Posterior vena cava (tissue), 2 donors: ENCODE measurements at places on chromosomes 12 and 14.

GRCh38 chr14:84375235-84375634 lies 1154.7 kb upstream of the FLRT2 start:
- no peak for DNase-seq

GRCh38 chr14:60760644-60761364 lies 26.2 kb downstream of the MNAT1 start:
- DNase-seq: no peak

DNA sequence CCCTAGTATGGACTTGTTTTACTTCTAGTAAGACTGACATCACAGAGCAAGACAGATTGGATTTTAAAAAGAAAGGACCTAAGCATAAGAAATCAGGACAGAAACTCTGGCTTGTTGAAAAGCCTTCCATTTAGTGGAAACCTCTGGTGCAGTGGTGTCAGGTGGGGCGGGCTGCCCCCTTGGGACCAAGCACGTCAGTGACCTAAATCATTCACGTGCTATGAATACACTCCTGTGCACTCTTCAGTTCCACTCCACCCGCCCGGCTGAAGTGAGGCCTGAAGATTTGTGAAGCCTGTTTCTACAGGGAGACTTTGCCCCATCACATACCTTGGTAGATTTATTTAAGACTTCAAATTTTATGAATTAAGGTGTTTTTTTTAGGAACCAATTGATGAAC lies 58.2 kb upstream of the STRN3 start:
- no peak for DNase-seq

- DNase-seq: no peak
Measured at GRCh38 chr14:77023001-77023996, 5.2 kb downstream of the IRF2BPL start.

- DNase-seq: no peak
Measured at GRCh38 chr14:64092940-64093339, 201.2 kb downstream of the ESR2 start.

DNA sequence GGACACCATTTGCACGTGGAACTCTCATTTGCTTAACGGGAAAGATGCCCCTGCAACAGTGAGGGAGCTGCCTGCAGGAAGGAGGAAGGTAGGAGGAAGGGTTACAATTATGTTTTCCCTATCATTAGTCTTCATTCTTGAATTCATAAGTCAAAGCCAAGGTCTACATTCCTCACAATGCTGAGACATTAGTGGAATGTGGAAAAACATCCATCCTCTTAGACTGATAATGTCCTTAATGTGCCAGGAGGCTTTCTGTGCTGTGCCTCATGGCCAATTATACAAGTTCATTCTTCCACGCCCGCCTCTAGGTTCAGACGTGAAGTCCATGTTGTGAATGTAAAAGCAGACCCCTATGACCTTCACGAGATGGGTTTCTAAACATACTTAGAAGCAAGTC lies 1212.4 kb upstream of the TMEM132C start:
- DNase-seq: no peak

GRCh38 chr12:112833267-112833666 lies 41.7 kb downstream of the RPH3A start:
- no peak for DNase-seq

DNA sequence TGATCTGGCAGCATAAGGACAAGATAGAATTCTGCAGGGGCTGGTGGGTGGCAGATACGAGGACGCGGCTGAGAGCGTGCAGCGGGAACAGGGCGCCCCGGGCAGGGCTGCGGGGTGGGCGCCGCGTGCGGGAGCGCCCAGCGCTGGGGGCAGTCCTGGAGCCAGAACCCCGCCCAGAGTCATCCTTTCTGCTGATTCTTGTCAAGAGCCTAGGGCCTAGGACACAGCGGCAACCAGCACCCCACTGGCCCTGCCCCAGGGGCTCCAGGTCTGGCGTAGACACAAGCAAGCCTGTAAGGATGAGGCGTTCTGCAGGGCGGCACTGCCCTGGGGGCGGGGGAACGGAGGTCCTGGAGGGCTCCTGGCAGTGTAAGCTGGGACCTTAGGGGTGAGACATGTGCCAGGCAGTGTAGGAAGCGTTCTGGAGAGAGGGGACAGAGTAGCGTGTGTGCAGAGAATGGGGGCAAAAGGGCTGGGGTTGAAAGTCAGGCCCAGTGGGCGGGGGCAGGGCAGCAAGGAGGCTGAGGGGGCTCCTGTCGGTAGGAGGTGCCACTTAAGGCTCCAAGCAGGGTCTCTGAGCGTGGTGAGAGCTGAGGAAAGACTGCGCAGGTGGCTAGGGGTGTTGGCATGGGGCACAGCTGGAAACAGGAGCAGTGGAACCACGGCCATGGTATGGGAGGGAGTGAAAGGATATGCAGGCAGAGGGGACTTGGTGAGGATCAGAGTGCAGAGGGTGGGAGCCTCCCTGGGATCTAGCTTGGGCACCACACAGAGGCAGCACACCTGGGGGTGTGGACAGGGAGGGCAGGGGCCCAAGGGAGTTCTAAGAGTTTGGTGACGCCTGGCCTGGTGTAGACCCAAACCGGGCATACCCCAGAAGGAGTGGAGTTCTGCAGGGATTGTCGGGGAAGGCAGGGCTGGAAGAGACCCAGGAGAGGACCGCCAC lies 845 bp upstream of the AHNAK2 start:
- peak; percentile 78 for DNase-seq

DNA sequence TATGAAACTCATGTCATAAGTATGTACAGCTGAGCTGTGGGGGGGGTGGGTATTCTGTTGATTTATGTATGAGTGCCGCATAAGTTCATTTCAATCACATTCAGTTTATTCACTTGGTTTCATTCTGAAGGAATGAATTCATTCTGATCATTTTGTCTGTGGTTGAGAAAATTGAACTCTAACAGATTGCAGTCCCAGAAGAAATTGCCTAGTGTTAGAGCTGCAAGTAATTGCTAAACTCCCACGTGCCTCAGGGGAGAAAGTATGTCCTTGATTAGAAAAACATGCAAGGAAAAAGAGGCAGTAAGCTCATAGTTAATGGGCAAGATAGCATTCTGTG lies 442.4 kb upstream of the MGAT4C start:
- DNase-seq: no peak

DNA sequence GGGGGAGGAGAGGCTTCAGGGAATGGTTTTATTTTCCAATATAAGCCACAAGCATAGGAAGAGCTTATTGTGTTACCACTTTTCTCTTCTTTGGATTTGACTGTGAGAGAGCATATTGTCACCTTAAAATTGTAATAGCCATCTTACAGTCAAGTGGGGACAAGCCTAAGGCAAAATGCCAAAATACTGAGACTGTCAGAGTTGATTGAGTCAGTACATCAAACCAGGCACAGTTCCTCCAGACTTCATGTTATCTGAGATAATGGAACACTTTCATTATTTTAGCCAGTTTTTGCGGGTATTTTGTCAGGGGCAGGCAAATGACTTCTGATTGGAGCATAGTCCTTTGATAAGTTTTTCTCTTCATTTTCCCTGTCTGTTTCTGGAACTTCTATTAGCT lies 19.5 kb upstream of the NUBPL start:
- DNase-seq: no peak

- DNase-seq: no peak
Measured at GRCh38 chr12:76920172-76921099, 41.6 kb upstream of the CSRP2 start.

GRCh38 chr12:113875691-113876090 lies 90.4 kb downstream of the RBM19 start:
- no peak for DNase-seq

DNA sequence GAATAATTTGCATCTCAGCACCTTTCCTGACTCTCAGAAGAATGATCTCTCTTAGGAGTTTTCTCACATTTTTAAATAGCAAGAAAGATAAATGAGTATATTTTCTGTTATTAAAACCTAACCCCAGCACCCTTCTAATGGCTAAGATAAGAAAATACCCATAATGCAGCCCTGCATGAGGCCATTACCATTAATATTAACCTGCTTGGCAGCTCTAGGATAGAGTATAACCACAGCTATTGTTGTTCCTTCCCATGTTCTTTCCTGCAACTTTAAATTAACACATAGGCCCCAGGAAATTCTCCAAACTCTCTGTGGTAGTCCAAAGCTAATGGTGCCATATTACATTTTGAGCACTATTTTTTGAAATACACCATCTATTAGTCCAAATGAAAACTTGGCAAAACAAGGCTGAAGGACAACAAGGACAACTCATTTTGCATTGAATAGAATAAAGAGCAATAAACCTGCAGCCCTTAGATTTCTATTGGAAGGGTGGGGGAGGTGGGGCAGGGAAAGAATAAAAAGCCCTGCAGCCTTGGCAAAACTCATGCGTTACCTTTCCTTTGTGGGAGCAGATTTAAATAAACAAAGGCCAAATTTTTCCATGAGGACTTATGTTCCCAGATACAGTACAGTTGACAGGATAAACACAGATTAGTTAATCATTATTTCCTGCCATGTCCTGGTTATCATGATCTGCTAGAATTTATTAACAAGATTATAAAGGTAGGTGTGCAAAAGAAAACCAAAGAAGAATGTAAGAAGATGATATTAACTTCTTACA lies 46.9 kb downstream of the BTG1 start:
- no peak for DNase-seq

- no peak for DNase-seq
Measured at GRCh38 chr12:115944392-115944742, 333.1 kb downstream of the MED13L start.

DNA sequence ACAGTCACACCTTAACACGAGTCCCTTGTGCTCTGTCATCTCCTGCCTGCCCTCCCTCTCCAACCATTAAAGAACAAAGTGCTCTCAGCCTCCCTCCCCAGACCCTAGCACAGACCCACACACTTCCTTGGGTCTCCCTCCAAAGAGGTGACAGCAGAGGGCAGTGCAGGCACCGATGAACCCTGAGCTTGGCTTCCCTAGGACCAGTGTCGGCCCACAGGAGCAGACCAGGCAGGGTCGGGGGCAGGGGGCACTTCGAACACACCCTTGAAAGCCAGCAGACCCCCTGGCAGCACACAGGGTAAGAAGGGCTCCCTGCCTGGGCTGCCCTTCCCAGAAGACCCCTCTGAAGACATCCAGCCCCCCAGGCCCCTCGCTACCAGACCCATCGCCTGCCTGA lies 7.0 kb downstream of the CDK2AP1 start:
- peak; percentile 57 for DNase-seq

GRCh38 chr14:105168496-105168978 lies at the start of gene JAG2:
Gene JAG2 (minus strand): TSS chr14:105168776. CDS start chr14:105168420, 356 bp downstream.
- no peak for DNase-seq

DNA sequence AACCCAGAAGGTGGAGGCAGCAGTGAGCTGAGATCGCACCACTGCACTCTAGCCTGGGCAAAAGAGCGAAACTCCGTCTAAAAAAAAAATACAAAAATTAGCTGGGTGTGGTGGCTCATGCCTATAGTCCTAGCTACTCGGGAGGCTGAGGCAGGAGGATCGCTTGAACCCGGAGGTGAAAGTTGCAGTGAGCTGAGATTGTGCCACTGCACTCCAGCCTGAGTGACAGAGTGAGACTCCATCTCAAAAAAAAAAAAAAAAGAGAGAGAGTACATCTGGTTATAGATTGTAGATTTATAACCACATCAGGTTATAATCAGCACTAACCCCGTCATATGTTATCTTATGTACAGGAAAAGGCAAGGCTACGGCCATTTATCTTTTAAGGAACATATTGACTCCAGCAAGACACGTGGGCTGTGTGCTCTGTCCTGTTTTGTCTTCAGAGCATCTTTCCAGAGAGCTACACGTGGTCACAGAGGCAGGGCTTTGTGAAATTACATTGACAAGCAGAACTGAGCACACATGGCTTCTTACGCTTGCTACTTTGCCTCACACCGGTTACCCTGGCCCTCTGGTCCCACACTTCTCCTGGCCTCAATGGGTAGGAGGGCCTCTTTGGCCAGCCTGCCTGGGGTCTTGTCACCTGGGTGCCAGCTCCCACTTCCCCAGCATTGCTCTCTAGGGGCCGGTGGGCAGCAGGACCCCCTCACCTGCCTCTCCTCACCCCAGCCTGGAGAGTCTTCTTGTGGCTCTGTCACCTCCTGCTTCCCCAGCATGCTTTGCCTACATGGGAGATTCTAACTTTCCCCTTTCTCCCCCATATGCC lies 6.8 kb upstream of the DYNC1H1 start:
- peak; percentile 51 for DNase-seq

DNA sequence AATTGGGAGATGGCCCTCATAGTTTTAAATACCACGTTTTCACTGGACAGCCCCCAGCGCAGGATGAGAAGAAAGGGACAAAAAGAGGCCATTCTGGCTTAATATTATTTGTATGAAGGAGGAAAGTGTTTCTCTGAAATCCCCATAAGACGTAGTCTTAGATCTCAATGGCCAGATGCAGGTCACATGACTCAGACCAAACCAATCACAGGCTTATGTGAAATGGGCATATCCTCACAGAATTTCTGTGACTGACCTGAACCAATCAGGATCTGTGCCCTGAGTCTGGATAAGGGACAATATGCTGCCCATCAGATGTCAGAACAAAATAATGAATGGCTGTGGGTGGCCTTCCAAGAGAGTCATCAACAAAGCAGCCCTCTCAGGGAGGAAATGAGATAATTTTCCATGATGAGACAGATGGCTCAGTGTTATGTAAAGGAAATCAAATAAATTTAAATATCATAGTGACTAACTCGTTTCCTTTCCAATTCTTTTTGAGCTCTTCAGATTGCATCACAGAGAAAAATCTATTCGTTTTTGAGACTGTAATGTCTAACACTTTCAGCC lies 1009.5 kb upstream of the TMEM132C start:
- no peak for DNase-seq

GRCh38 chr12:128314611-128315010 lies 47.6 kb downstream of the TMEM132C start:
- no peak for DNase-seq

- DNase-seq: no peak
Measured at GRCh38 chr14:100640471-100641273, 53.5 kb upstream of the BEGAIN start.

- DNase-seq: no peak
Measured at GRCh38 chr12:116937640-116938039, 26.9 kb downstream of the FBXW8 start.

DNA sequence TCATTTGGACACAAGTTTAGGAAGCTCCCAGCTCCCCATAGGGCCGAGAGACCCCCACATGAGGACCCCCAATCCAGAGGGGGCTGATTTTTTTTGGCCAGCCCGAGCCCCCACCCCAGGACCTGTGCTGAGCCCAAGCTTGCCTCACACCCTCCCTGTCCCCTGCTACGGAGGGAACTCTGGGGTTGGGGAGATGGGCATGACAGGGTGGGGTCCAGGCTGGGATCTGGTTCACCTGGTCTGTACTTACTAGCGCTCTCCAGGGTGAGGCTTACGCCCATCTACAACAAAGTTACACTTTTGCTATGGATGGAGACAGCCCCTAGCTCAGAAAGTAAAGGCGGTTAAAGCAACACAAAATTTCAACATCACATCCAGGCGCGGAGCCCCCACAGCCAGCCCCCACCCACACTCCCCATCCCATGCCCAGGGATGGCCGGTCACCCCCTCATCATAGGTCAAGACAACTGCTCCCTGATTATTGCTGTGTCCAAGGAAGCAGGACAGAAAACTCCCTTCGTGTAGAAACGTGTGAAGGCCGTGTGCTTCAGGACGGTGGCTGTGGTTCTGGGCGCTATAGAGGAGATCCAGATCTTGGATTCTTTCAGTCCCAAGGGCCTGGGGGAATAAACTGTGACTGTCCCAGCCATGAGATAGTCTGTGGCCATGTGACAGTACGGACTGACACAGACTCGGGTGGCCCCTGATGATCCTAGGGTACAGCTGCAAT lies 10.7 kb downstream of the SLC25A29 start:
- peak; percentile 67 for DNase-seq
